ENCODE measurements at places on chromosomes 13 and 19.

- DNase-seq = peak; percentile 58
Measured at GRCh38 chr19:46616631-46617322, 8.1 kb downstream of the PTGIR start.

GRCh38 chr13:78659450-78659730 is 435 bp upstream of the OBI1 start:
- no peak for DNase-seq

DNA sequence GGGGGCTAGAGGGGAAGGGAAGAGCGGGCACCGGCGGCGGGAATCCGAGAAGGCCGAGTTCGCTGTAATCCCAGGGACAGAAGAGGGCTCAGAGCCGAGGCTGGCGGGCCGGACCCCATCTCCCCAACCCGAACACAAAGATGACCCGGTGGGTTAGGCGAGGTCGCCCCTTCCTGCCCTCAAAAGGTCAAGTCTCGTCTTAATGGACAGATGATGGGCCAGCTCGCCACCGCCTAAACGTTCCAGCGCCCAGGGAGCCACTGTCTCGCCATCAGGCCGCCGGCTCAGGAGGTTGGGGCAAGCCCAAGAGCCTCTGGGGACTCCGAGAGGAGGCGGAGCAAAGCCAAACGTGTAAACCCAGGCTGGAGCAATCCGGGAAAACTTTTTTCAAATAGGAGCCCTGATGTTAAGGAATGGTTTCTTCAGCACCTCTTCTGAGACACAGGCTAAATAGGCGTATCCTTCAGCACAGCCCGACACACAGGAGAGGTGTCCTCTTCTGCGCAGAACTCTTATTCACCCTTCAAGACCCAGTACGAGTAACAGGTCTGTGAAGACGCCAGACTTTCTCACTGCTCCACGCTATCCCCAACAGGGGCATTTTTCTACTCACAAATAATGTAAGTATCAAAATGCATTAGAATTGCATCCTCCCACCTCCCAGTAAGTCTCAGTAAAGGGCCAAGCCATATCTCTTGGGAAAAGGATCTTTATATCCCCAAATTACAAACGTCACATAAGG is 6.3 kb upstream of the POU4F1 start:
- DNase-seq = no peak

- DNase-seq = no peak
Measured at GRCh38 chr13:79429309-79429708, 23.3 kb upstream of the RBM26 start.

DNA sequence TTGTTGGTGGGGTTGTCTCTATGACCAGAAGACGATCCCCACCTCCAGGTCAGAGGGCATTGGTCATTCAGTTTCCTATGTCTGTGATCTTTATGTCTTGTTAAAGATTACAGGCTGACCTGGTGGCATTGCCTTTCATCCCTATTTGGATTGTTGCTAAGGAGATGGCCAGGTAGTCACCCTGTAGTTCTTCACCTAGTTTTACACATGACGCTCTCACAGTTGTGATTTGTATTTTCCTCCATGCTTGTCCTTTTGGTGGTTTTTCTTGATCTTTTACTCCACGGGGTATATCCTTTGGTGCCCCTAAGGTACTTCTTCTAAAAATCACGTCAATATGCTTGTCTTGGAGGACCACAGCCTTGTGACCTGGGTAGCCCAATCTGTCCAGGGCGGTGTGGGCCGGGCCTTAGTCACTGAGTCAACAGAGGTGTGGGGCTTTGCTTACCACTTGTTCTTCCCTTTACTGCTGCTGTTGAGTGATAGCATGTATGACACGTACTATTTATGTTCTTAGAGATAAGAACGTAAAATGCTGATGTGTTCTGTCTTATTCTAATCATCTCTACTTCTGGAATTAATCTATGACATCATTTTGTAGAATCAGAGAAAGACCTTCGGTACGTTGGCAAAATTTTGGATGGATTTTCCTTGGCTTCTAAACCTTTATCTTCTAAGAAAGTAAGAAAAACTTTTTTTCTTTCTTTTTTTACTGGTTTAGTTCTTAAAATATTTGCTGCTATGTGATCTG is 20.1 kb downstream of the GPATCH1 start:
- DNase-seq = no peak

DNA sequence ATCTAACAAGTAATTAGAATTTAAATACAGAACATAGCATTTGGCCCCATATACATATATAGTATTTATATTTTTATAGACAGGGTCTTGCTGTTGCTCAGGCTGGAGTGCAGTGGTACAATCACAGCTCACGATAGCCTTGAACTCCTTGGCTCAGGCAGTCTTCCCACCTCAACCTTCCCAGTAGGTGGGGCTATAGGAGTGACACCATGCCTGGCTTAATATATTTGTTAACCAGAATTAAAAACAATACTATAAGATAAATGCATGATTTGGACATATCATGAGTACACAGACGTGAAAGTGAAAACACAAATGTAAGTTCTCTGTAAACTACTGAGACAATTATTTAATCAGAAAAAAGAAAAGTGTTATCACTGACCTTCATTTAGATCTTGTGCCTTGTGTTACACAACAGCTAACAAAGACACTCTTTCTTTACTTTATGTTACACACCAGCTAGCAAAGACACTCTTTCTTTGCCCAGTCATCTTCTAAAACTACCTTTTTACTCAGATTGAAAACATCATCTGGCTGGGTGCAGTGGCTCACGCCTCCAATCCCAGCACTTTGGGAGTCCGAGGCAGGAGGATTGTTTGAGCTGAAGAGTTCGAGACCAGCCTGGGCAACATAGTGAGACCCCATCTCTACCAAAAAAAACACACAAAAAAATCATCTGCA is 22.6 kb downstream of the CARS2 start:
- DNase-seq = no peak

GRCh38 chr13:79386125-79386826 is 19.8 kb downstream of the RBM26 start:
- DNase-seq = no peak

DNA sequence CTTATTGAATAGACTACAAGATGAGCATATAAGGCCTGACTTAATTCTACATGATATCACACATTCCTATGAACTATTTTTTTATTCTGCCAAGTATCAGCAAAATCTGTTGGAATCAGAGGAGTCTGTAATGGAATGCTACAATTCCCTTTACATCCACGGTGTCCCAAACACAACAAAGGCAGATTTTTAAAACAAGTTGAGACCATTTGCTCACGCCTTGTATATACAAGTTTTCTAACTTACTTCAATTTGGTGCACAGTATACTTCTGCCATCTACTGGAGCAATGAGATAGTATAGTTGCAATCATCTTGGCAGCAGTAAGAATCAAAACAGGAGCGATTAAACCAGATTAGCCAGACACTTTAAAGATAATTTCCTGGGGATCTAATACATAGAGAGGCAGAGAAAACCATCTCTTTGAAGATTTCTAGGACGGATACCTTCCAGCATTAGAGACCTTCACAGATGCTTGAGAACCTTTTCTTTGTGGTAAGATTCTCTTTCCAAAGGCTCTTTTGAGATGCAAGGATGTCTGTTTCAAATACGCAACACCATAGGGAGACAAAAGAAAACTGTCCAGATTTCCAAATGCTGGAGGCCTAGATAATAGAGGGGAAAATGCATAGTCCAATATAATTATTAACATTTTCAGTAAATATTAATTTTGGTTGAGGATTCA is 302.0 kb upstream of the MIR17HG start:
- DNase-seq = no peak

DNA sequence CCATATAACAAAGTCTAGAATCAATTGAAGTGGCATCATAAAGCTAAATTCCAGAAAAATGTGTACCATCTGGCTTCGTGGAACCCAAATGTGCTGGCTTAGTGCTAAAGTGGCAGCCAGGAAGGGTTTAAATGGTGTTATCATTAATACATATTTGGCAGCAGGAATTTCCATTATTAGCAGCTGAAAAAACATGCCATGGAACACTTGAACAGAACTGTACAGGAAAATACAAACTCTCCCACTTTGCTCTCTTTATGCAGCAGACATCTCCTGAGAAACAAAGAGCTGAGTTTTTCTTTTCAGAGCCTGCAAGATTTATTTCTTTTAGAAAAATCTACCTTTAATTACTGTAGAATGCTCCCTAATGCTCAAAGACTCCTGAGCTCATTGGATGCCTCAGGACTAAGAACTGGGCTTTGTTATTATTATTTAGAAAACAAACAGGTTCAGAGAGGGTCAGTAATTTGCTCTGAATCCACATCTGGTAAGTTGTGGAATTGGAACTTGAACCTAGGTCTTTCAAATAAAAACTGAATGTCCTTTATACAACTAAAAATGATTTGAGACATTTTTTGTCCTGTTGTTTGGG is 179.0 kb downstream of the LACC1 start:
- DNase-seq = no peak

DNA sequence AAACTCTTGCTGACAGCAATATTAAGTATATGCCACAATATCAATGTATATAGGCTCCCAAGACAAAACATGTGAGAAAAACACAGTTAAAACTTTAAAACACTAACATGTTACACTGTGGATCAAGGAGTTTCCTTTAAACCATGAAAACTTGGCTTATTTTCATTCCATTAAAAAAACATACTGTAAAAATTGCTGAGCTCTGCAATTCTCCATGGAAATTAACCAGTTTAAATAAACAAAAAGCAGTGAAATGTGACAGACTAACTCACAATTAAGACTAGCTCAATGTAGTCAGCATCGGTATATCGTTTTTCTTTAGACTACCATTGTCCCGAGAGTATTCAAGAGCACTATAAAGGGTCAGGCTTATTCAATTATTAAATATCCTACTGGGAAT is 930.5 kb upstream of the SLITRK1 start:
- no peak for DNase-seq

DNA sequence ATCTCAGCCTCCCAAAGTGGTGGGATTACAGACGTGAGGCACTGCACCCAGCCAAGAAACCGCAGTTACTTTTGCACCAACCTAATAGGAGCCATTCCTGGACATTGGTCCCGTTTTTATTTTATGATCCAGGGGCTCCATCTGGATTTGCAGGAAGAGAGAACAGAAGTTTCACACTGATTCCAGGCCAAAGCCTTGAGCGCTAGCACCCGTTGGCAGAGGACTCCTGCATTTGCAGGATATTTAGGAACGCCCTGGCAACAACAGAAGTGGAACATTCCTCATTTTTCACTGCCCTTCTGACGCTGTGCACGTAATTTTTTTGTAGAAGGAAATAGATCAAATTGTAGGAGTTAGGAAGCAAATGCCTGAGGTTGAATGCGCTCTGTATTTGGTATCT is 11.7 kb upstream of the SULT2A1 start:
- DNase-seq = no peak

- DNase-seq = no peak
Measured at GRCh38 chr19:6886277-6886897, 992 bp upstream of the ADGRE1 start.

GRCh38 chr19:9782338-9782737 is 13.8 kb upstream of the ZNF846 start:
- no peak for DNase-seq

DNA sequence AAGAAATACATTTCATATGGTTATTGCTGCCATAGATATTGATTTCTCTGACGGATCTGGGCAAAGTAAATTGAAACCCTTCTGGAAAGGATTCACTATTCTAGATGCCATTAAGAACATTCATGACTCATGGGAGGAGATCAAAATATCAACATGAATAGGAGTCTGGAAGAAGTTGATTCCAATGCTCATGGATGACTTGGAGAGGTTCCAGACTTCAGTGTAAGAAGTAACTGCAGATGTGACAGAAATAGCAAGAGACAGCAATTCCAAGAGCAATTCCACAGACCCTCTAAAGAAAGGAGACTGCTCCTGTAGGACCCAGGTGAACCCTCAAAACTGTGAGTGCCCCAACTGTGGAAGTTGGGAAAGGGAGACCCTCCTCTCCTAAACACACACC is 30.9 kb upstream of the KCTD12 start:
- DNase-seq = no peak

GRCh38 chr19:47099576-47100050 is 14.0 kb downstream of the ZC3H4 start:
- DNase-seq = no peak

- DNase-seq = no peak
Measured at GRCh38 chr19:52391135-52391534, 6.5 kb upstream of the ZNF528 start.
